DMS 273 treated with DMSO at 0.1 percent for 48 hours (cell line): ENCODE measurements at places on chromosomes 13 and 19.
A peak's percentile ranks its signal among the peaks of the same experiment; 100 is the strongest.

- DNase-seq, result no peak
Observed at GRCh38 chr13:36979361-36980050, 19.6 kb downstream of the ALG5 start.

- no peak for DNase-seq
Observed at GRCh38 chr19:5418677-5419076, 36.5 kb upstream of the ZNRF4 start.

DNA sequence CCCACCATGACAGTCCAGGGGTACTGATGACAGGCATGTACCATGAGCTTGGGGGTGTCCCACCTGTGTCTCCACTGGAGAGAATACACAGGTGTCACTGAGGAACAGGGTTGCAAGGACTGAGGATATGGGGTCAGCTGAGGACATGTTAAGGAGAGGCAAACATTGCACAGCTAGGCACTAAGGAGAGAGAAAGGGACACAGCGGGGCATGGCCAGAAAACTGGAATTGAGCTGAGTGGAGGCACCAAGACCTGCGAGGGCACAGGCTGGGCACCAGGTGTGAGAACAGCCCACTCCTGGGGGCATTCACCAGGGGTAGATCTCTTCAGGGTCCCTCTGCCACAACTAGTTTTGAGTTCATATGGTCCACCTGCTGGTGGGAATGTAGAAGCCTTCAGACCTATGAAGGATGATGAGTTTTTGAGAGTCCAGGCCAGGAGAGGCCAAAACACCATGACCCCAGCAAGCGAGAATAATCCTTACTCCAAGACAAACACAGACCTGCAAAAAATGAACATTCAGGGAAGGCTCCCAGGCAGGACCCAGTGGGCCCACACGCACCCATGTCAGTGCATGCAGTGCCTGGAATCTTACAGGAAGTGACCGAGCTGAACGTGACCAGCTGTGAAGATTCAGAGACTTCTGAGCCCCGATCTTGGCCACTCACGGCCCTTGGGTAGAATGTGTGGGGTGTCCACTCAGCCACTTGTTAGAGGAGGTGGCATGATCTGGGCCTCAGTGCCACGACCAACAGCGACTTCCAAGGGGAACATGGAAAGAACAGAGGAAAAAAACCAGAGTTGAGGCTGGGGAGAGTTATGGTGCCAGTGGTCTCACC, 1.4 kb upstream of the ZNF584 start:
- DNase-seq, result no peak

DNA sequence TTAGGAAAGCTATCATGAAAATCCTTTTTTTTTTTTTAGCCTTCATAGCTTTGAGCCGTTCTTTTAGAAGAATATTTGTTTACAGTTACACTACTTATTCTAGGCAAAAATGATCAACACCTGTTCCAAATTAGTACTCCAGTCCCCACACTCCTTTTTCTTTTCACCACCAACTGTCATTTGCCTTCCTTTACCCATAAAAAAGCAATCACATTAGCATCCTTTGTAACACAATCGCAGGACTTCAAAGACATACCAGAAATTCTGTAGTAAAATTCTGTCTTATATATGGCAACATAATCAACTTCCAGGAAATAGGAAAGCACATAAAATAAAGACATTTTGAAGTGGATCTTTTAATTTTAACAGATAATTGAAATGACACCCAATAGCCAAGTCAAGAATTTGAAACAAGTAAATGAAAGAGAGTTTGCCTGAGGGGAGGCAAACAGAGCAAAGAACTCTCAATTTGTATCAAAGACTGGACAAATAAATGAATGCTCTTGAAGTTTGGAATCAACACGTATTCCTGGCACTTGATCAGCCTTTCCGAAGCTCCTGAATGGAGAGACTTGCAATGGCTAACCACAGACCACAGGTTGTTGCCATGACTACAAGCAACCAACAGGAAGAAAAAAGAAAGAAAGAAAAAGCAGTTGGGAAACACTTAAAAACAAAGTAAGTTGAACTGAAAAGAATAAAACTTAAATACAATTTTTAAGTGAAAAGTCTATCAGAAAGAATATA, 206.8 kb downstream of the PCDH9 start:
- peak; percentile 3 for DNase-seq

DNA sequence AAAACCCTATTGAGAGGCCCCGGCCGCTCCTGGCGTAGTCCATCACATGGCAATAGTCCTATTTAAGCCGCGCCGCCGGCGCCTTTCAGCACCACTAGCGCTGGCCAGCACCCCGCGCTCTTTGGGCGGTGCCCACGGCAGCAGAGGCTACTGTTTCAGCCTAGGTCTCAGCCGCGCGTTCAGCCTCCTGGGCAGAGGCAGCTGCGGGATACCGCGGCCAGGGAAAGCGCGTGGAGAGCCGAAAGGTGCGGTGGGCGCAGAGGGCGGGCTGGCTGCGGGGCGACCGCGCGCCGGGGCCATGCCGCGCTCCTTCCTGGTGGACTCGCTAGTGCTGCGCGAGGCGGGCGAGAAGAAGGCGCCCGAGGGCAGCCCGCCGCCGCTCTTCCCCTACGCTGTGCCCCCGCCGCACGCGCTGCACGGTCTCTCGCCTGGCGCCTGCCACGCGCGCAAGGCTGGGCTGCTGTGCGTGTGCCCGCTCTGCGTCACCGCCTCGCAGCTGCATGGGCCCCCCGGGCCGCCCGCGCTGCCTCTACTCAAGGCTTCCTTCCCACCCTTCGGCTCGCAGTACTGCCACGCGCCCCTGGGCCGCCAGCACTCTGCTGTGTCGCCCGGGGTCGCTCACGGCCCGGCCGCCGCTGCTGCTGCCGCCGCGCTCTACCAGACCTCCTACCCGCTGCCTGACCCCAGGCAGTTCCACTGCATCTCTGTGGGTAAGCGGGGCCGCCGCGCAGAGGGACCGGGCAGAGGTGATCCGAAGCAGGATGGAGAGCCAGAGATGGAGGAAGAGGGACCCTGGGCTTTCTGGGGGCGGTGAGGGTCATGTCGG, at the start of gene GSX1:
GSX1 (plus strand) TSS at position 91 of the 826 bp plus-strand sequence; CDS start at position 299, 208 bp downstream.
- no peak for DNase-seq

DNA sequence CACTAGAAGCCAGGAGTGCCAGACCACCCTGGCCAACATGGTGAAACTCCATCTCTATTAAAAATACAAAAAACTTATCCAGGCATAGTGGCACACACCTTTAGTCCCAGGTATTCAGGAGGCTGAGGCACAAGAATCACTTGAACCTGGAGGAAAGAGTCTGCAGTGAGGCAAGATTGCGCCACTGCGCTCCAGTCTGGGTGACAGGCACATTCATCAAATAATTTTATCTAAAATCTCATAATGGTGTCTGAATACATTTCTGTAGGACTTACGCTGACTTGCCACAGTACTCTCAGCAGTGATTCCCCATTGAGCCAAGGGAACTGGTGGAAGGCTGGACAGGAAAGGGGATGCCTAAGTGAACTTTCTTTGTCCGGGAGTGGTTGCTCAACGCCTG, 4.3 kb upstream of the ZNF28 start:
- DNase-seq, result no peak

DNA sequence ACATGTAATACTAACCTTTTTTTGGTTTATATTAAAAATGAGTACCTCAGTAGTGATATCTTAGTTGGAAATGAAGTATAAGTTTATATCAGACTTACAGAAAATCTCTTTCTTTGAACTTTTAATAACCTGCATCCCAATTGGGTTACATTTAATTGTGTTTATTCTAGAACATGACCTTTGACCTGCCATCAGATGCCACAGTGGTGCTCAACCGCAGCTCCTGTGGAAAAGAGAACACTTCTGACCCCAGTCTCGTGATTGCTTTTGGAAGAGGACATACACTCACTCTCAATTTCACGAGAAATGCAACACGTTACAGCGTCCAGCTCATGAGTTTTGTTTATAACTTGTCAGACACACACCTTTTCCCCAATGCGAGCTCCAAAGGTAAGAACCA, 12.4 kb downstream of the LAMP1 start:
- DNase-seq, result no peak

- no peak for DNase-seq
Observed at GRCh38 chr19:35109395-35110112, 6.1 kb upstream of the FXYD3 start.

- no peak for DNase-seq
Observed at GRCh38 chr13:70884196-70884595, 775.9 kb upstream of the KLHL1 start.

DNA sequence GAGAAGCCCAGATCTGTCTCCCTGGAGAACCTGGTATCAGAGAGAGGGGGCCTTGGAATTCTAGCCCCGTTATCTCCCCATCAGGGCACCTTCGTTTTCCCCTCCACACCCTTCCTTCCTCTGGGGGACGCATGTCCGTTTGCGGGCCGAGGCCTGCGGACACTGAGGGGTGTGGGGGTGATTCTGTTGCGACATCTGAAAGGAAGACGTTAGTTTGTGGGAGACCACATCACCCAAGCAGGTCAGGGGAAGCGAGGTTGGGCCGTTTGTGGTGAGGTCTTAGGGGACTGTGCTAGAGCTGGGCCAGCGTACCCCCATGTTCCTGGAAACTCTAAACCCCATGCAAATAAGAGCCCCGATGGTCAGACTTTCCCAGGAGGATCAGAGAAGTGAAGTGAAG, 3.7 kb upstream of the HSH2D start:
- no peak for DNase-seq

- DNase-seq, result no peak
Observed at GRCh38 chr19:6333439-6333838, at the start of gene ACER1. Gene ACER1 (minus strand): TSS chr19:6333612. CDS start chr19:6333551, 61 bp downstream.

- DNase-seq, result no peak
Observed at GRCh38 chr19:39645800-39646411, 9.8 kb upstream of the LGALS16 start.

GRCh38 chr19:31834070-31834469, 484.8 kb upstream of the TSHZ3 start:
- DNase-seq, result no peak
